ENCODE measurements at places on chromosomes 7 and 10.

- DNase-seq, result no peak
These were observed 35.7 kb upstream of the SRRM3 start for GRCh38 chr7:76165973-76166403.

- DNase-seq, result no peak
These were observed 126.7 kb upstream of the PRSS58 start for GRCh38 chr7:142384493-142384922.

GRCh38 chr10:103374263-103374662, 6.5 kb downstream of the TAF5 start:
- DNase-seq, result no peak

- no peak for DNase-seq
These were observed 252.7 kb downstream of the KIF20B start for GRCh38 chr10:89954061-89954460.

GRCh38 chr10:7647062-7647664, 19.6 kb downstream of the ITIH5 start:
- no peak for DNase-seq

GRCh38 chr10:126240483-126240882, 147.8 kb downstream of the ADAM12 start:
- DNase-seq, result no peak

DNA sequence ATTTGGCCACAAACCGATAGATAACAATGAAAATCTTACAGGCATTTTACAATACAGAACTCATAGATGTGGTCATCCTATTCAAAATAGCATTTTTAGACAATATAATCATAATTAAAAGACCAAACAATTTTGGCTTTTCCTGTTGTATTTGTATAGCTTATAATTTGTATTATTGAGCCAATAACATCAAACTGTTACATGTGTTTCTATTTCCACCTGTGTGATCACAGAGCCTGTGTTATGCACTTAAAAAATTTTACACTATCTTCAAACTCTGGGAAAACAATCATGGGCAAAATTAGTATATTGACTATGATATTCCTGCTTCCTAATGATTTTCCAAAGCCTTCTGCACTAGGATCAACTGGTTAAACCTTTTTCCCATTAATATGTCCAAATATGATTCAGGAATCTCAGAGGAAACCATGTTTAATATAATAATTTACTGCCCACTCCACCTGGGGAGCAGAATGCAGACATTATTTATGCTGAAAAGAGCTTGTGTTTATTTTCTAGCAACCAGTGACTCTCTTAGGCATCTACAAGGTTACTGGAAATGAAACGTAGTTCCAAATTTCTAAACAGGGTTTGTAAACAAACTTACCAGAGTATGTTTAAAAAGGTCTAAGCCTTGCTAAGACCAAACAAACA, 1.7 kb downstream of the RHOBTB1 start:
- no peak for DNase-seq

GRCh38 chr7:543501-544337, 24.1 kb upstream of the PDGFA start:
- DNase-seq, result no peak

GRCh38 chr7:116340201-116340847, 130.0 kb downstream of the TES start:
- no peak for DNase-seq

GRCh38 chr10:130931256-130931655, 380.3 kb downstream of the TCERG1L start:
- DNase-seq, result no peak

- no peak for DNase-seq
These were observed 10.2 kb downstream of the TUBGCP2 start for GRCh38 chr10:133298466-133298865.

DNA sequence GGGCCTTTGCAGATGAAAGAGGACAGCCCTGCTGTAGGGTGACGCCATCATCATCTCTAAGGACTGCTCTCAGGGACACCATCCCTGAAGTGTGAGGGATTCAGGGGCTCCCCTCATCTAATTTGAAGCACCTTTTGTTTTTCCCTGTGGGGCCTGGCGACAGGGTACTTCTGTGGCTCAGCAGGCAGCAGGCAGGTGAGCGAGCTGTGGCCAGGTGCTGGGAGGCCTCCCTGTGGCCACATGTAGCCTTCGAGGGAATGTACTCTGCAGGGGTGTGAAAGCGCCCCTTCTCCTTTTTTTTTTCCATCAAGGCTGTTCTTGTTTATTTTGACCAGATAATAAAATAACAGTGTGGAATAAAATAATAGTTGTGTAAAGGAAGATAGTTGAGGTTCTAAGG, 118.2 kb upstream of the DPP6 start:
- DNase-seq, result no peak

- DNase-seq, result no peak
These were observed 28.0 kb downstream of the PRSS2 start for GRCh38 chr7:142798451-142799436.

GRCh38 chr7:70694434-70694970, 437.4 kb upstream of the GALNT17 start:
- DNase-seq, result no peak

DNA sequence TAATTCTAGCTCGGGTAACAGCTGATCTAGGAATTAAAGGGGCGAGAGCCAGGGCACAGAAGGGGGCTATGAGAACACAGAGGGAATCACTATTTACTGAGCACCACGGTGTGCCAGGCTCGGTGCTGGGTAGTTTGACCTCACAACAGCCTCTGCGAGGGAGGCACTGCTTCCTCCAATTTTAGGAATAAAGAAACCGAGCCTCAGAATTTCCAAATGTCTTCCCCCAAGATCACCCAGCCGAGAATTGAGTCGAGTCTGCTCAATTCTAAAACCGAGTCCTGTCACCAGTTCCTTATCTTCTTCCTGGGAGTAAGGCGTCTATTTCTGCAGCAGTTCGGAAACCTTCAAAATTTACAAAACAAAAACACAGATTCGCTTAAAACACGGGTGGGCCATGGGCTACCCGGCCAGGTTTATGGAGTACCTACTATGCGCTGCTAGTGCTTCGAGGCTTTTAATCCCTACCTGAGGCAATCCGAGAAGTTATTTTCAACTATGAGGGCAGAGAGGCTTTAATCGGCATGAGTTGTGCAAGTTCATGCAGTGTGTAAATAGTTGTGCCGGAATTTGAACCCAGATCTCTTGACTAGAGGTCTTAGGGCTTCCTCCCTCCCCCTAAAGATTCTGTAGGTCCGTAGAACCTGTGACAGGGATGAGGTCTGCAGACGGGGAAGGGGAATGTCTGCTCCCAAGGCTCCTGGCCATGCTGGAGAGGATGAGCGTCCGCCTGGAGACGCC, 872 bp upstream of the HMX2 start:
- no peak for DNase-seq

DNA sequence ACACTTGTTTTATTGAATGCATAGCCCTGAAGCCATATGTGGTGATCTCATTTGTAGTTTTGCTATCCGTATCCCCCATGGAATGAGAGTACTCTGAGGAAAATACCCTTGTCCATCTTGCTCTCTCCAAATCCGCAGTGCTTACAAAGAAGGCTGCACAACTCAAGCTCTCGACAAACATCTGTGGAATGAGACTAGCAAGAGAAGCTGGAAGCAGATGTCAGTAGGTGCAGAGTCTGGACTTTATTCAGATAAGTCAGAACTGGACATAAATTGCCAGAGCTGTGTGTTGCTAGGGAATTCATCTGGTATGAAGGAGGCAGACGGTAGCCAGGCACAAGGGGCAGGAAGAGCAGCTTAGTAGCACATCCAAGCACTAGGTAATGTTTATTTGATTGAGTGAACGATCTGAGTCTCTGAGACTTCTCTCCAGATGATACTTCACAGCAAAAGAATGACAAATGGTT, 1046.2 kb downstream of the XPNPEP1 start:
- DNase-seq, result no peak

GRCh38 chr7:91826377-91826776, 54.1 kb downstream of the MTERF1 start:
- no peak for DNase-seq

GRCh38 chr7:83201355-83201754, 38.7 kb upstream of the PCLO start:
- no peak for DNase-seq

DNA sequence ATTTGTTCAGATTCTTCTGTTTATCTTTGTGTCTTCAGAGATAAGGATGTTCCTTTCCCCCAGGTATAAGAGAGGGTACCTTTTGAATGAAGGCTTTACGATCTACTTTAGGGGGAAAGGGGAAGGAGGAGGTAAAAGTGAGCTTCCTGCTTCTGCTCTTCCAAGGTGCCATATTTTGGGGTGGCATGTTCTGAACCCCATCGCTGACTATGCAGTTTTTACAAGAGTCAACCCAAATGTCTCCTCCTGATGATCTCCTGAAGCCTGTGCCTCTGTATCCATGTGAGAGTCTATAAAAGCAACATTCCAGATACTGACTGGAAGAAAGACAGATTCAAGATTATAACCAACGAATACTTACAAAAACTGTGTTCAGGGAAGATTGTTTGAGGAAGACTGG, 102.5 kb downstream of the ZNF277 start:
- no peak for DNase-seq

DNA sequence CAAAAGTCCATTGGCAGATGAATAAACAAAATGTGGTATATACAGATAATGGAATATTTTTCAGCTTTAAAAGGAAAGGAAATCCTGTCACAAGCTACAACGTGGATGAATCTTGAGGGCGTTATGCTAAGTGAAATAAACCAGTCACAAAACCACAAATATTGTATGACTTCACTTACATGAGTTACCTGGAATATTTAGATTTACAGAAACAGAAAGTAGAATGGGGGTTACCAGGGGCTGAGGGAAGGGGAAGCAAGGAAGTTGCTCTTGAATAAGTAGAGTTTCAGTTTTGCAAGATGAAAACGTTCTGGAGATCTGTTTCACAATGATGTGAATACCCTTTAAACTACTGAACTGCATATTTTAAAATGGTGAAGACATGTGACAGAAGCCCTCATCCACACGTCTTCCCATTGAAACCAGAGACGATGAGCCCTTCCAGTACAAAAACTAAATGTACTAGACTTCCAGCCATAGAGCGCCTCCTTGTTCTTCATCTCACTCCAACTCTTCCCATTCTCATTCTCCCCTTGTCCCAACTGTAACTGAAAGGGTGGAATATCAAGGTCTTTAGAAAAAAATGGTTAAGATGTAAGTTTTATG, 62.4 kb downstream of the MICU1 start:
- DNase-seq, result no peak

DNA sequence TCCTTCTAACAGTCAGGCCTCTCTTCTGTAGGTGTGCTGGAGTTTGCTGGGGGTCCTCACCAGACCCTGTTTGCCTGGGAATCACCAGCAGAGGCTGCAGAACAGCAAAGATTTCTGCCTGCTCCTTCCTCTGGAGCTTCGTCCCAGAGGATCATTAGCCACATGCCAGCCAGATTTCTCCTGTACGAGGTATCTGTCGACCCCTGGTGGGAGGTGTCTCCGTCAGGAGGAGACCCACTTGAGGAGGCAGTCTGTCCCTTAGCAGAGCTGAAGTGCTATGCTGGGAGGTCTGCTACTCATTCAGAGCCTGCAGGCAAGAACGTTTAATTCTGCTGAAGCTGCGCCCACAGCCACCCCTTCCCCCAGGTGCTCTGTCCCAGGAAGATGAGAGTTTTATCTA, 611.1 kb upstream of the COBL start:
- DNase-seq, result no peak

- peak; percentile 88 for DNase-seq
These were observed 32.1 kb downstream of the JCAD start for GRCh38 chr10:30027057-30028005.

GRCh38 chr10:96285331-96285752, 14.0 kb upstream of the BLNK start:
- no peak for DNase-seq

Data from naive thymus-derived CD8-positive, alpha-beta T cell (primary cell).